ENCODE measurements at places on chromosomes 12 and 14.

DNA sequence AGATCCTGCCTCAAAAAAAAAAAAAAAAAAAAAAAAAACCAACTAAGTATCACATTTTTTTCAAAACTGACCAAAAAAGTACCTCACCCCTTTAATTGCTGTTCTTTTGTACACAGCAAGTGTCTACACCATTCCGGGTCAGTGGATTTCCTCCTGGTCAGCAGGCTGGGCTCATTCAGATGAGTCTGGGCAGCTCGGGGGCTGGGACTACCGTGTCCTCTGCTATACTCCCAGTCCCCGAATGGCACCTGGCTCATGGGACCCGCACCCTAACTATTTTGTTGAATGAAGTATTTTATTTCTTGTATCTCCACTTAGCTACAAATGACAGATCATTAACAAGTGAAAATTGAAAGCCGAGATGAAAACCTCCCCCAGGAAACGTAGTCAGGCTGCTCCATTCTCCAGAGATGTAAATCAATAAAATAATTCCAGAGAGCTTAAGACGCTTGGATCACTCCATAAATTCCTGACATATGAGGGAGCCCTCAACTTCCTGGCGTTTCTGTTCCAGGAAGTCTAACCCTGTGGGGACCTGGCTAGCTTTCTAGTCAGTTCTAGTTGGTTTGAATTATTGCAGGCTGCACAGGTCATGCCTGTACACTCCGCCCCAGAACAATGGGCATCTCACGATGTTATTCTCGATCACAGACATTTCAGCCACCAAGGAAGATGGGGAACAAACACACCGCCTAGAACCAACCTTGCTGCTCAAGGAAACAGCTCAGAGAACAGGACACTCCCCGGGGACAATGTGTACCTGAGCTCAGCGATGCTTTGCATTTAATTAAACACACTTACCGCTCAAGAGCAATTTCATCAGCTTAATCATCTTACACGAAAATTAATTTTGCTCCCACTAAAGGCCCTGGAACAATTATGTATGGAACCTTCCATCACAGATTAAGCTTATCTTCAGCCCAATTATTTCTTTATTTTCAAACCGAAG lies 76.3 kb downstream of the RIMBP2 start:
- DNase-seq = no peak

DNA sequence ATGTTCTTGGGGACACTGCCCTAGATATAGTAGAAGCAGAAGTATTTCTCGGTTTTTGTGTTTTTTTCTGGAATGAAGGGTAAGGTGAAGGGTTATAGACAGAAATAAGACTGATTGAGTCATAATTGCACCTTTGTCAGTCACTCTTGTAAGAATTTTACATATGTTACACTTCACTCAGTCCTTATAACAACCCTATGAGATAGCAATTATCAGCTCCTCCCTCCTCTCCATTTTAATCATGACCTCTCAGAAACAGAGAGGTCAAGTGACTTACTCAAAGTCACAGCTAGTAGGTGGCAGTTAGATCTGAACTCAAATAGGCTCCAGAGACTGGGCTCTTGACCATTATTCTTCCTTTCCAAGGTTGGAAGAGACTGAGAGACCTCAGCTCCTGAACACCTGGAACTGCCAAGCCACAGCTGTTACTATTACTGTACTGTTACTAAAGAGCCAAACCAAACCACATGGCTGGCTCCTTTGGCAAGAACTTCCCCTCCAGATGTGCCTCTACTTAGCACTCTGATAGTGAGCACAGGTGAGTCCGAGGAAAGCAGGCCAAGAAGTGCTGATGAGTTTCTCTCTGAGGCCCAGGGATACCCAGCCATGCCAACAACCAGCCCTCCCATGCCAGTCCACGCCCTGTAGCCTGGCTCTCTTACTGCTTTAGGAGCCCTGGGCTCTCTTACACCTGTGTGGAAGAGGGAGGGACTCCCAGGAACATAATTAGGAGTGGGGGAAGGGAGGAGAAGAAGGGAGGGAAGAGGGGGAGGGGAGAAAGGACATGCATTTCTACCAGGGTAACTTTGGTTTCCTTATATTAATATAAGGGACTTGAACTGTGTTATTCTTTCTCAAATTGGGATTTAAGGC lies 121.3 kb downstream of the CRADD start:
- DNase-seq = no peak

DNA sequence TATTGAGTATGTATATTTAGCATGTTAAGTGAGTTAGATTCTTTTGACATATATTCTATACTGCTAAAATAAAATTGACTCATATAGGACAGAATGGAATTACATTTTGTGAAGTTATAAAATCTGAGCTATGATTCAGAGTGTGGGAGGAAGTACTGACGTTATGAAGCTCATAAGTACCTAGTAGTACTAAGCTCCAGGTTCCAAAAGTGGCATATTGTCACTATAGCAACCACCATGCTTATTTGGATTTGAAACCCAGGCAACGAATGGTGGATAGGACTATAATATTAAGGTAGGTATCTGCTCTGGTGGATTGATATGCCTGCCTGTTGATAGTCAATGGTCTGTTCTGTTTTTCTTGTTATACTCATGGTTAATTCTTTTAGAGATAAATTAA lies 2.2 kb upstream of the FBXO33 start:
- DNase-seq = no peak

DNA sequence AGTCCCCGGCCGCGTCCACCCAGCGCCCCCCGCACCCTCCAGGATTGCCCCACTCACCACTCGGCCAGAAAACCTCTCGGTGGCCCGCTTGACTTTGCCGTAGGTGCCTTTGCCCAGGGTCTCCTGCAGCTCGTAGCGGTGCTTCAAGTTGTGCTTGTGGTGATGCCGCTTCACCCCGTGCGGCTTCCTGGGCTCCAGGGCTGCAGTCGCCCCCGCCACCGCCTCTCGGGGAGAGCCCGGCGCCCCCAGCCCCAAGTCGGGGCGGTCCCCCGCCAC lies 459 bp downstream of the NUAK1 start:
- DNase-seq = no peak

GRCh38 chr12:80291108-80291754 lies 152.8 kb upstream of the PTPRQ start:
- no peak for DNase-seq

GRCh38 chr14:44403193-44403592 lies 103.9 kb downstream of the FSCB start:
- no peak for DNase-seq

GRCh38 chr12:49541140-49541861 lies 2.5 kb downstream of the KCNH3 start:
- DNase-seq = no peak

GRCh38 chr12:94697631-94698030 lies 47.3 kb upstream of the TMCC3 start:
- no peak for DNase-seq

DNA sequence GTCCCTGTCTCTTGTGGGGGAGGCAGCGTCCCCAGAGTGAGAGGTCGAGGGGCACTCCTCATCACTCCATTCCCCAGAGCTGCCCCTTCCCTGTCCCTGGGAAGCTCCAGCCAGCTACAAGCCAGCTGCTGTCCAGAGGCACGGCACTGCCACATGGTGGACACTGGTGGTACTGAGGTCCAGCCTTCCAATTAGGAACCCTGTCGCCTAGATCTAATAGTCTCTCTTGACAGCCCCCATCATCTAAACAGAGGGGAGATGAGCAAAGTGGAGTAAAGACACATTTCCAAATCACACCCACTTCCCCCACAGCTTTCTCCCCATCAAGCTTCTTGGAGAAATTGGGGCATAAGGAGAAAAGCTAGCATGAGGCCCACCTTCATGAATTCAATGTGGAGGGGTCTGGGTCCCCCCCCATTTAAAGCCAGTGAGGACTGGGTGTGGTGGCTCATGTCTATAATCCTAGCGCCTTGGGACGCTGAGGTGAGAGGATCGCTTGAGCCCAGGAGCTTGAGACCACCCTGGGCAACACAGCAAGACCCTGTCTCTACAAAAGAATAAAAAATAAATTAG lies 2.1 kb upstream of the INHBE start:
- no peak for DNase-seq

GRCh38 chr12:67388331-67389138 lies 119.4 kb downstream of the CAND1 start:
- DNase-seq = no peak

DNA sequence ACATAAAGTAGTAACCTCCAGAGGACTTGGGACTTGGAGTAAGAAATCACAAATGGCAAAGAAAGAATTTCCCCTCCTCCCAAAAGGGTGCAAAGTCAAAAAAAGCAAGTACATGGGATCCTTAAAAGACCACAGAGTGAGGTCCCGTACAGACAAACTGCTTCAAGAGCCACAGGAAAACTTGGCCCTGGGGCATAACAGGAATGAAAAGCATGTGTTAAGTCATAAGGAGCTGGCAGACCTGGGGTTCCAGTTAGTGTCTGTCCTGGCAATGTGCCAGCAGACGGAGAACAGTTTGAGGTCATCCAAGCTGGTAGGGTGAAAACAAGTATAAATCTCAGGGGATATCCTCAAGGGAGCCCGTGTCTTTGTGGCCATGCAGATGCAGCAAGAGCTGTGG lies 73.2 kb downstream of the HSD17B6 start:
- no peak for DNase-seq

- no peak for DNase-seq
These were observed 7.8 kb downstream of the UBE3B start for GRCh38 chr12:109485201-109485600.

- DNase-seq = no peak
These were observed 55.8 kb downstream of the GPHN start for GRCh38 chr14:66563731-66564130.

DNA sequence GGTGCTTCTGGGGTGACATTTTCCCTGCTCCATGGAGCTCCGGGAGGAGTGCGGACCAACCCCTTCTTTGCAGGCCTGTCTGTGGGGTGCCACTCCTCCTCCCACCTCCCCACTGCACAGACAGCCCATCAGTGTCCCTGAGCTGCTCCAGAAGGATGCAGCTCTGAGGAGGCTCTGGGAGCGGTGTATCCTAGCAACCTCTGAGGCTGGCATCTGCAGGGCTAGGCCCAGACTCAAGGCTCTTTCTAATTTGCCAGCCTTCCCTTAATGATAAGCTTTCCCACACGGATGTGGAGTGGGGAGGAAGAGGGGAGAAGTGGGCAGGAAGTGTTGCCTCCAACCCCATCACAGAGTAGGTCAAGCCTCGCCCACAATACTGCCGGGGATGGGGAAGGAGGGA lies 59.7 kb downstream of the CALM1 start:
- no peak for DNase-seq

- DNase-seq = no peak
These were observed 96.2 kb downstream of the KICS2 start for GRCh38 chr12:64125913-64126312.

DNA sequence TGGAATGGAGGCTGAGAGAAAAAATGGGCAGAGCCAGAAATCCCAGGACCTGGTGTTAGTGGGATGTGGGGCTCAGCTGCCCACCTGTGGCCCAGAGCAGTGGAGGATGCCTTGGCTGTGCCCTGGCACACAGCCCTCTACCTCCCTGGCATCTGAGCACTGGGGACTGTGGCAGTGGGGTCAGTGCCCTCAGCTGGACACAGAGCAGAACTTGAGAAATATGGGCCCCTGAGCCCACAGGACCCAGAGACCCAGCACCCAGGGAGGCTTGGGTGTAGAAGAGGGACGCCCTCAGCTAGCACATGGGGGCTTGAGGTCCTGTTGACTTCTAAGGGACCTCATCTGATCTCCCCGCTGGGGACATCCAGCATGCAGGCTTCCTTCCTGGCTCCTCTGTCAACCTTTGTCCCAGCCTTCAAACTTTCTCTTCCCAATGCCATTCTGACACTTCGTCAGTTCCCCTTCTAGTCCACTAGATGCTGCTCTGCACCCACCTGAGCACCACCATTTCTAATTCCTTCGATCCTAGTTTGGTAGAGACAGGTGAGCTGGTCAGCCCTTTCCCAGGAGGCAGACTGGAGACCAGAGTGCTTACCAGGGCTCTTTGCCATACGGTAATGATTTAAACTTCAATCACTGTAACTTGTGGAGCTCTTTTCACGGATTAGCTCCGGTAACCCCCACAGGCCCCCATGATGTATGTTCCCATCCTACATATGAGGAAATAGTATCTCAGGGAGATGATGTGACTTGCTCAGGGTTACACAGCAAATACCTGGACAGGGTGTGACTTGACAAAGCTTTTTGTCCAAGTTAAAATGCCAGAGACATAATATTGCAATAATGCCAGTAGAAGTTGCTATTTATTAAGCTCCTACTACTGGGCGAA lies 143.7 kb downstream of the ASCL4 start:
- no peak for DNase-seq

GRCh38 chr12:130053651-130054069 lies 108.6 kb upstream of the FZD10 start:
- DNase-seq = no peak

DNA sequence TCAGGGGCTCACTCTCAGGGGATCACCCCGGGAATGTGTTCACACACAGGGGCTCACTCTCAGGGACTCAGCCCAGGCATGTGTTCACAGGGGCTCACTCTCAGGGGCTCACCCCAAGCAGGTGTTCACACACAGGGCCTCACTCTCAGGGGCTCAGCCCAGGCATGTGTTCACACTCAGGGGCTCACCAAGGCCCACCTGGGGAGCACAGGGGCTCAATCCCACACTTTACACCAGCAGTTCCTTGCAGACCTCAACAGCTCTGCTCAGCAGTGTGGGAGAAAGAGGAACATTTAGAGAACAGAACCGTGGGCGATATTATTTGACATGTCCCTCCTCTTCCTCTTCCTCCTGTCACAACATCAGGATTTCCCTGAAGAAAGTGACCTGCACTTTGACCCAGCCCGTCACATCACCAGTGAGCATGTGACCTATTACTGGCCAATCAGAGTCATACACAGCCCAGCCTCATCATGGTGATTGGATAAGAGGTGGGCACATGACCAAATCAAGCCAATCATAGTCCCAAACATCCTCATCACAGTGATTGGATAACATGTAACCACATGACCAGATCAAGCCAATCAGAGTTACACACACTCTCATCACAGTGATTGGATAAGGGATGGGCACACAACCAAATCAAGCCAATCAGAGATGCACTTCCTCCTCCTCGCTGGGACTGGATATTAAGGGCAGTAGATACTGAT lies 359.4 kb upstream of the SFSWAP start:
- DNase-seq = no peak
